ENCODE measurements at places on chromosomes 12 and 14.

- no peak for DNase-seq
These were observed 16.7 kb downstream of the TMEM132D start for GRCh38 chr12:129887101-129887500.

- DNase-seq, result no peak
These were observed 140.8 kb downstream of the SCARB1 start for GRCh38 chr12:124722878-124723277.

DNA sequence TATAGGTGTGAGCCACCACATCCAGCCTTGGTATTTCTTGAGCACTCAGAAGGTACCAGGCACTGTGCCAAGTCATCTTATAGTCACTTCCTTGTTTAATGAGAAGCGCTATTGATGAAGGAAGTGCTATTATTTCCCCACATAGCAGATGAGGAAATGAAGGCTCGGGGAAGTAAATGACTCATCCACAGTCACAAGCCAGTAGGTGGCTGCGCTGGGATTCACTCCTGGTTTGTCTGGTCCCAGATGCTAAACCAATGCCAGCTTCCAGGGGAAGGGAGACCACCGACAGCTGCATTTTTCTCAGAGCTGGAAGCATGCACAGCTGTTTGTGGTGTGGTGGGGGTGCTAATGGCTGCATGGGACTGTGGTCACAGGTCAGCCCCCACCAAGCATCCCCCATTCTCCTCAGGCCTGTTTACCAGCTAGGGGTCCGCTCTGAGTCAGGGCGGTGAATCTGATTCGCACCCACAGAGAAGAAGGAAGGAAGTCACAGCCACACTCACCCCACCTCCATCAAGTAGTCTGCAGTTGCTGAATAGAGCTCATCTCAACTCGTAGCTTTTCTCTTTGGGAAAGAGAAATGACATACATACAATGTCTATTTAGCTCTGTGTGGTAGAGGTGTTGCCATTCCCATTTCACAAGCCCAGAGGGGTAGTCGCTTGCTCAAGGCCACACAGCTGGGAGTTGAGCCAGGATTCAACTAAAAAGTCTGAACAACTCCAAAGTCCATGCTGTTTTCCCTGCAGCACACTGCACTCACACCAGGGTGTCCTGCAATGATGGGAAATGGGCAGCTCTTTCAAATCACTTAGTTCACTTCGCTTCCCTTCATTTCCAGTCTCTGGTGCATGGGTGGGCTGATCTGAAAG is 6.3 kb upstream of the LTBP2 start:
- DNase-seq, result peak; percentile 66

GRCh38 chr12:113772505-113773030 is 193.6 kb downstream of the RBM19 start:
- no peak for DNase-seq

GRCh38 chr12:94033101-94033500 is 115.3 kb upstream of the PLXNC1 start:
- DNase-seq, result no peak

GRCh38 chr12:234891-235415 is 21.0 kb upstream of the SLC6A12 start:
- DNase-seq, result no peak

- no peak for DNase-seq
These were observed 8.3 kb downstream of the SLC4A8 start for GRCh38 chr12:51432921-51433320.

GRCh38 chr12:124666722-124667259 is 99.4 kb upstream of the NCOR2 start:
- DNase-seq, result no peak
